ENCODE measurements at places on chromosomes 1 and 21.
A peak's percentile ranks its signal among the peaks of the same experiment; 100 is the strongest.

DNA sequence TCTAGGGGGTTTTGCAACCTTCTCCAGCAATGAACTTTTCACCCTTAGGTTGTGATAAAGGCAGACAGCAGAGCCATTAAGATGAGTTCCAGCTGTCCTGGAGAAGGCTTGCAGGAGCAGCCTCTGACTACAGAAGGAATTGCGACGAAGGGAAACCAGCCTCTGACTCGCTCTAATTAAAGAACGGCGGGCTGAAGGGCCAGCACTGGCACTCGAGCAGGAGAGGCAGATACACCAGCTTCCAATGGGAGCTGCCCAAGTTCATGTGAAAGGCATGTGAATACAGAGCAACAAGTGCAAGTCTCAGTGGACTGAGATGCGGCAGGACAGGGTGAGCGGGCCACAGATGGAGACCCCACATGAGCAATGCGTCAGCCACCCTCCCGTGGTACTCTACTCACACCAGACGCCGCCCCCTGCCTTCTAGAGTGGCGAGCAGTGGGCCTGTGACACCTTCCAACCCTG is 15.7 kb downstream of the RCC2 start:
- DNase-seq = peak; percentile 31

DNA sequence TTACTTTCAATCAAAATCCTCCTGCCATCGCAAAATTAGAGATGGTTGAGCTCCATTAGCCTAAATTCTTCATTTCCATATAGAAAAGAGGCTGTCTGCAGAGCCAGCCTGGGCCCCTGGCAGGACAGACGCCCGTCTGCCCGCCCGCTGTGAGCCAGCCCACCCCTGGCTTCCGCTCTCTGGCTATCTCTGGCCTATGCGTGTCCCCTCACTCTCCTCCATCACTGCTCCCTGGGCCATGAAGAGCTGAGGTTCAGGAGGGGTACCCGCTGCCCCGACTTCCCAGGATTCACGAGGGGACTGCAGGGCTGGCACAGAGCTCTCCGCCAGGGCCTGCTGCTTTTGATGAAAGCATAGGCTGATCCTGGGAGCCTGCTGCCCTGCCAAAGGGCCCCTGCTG is 117.6 kb downstream of the CASZ1 start:
- DNase-seq = no peak

- peak; percentile 63 for DNase-seq
These were observed 1660.8 kb downstream of the PLA2G4A start for GRCh38 chr1:188489336-188490112.

- DNase-seq = no peak
These were observed 61.3 kb upstream of the DIP2A start for GRCh38 chr21:46397211-46397905.

- DNase-seq = no peak
These were observed 50.3 kb upstream of the DENND1B start for GRCh38 chr1:197825541-197825940.

GRCh38 chr1:169132512-169133227 is 26.2 kb downstream of the ATP1B1 start:
- no peak for DNase-seq

GRCh38 chr1:85607126-85607920 is 26.8 kb downstream of the CCN1 start:
- peak; percentile 100 for DNase-seq

GRCh38 chr1:75720325-75720724 is 4.2 kb upstream of the ACADM start:
- no peak for DNase-seq

- no peak for DNase-seq
These were observed 306.6 kb downstream of the PCP4 start for GRCh38 chr21:40173816-40174215.

DNA sequence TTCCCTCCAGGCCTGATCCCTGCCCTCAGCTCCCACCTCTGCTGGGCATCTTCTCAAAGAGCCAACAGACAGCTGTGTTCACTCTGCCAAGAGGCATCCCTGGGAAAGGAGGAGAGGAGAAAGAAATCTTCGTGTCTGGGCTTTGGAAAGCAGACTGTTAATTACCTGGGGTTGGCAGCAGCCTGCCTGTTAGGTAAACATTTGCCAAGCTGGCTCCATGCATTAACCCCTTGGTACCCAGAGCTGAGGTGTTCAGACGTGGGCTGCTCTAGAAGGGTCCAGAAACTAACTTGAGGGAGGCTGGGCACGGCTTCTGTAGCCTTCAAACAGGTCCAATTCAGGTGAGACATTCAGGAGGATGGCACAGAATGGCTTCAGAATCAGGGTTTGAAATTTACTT is 8.7 kb upstream of the EXTL1 start:
- DNase-seq = no peak

DNA sequence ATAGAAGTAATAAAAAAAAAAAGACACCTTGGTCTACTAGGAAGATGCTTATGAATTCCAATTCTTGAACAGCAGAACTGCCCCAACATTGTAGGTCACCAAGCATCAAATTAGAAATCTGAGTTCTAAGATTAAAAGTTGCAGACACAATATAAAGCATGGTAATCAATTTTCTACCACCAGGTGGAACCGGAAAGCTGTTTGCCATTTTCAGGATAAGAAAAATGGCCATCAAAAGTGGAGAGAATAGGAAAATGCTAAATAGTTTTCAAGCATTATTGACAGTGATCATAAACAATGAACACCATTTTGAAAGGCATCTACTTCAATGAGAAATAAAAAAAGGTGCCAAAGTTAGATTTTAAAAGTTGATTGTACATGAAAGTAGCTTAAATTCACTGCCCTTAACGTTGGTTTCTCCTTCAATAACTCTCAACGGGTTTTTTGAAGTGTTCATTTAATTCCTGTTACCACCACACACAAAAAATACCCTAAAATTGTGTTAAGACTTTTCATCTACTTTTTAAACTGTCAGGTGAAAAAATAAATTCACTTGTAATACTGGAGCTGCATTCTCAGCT is 252.9 kb downstream of the KCNT2 start:
- DNase-seq = peak; percentile 20

GRCh38 chr1:175377394-175377793 is 184.8 kb upstream of the KIAA0040 start:
- DNase-seq = no peak

DNA sequence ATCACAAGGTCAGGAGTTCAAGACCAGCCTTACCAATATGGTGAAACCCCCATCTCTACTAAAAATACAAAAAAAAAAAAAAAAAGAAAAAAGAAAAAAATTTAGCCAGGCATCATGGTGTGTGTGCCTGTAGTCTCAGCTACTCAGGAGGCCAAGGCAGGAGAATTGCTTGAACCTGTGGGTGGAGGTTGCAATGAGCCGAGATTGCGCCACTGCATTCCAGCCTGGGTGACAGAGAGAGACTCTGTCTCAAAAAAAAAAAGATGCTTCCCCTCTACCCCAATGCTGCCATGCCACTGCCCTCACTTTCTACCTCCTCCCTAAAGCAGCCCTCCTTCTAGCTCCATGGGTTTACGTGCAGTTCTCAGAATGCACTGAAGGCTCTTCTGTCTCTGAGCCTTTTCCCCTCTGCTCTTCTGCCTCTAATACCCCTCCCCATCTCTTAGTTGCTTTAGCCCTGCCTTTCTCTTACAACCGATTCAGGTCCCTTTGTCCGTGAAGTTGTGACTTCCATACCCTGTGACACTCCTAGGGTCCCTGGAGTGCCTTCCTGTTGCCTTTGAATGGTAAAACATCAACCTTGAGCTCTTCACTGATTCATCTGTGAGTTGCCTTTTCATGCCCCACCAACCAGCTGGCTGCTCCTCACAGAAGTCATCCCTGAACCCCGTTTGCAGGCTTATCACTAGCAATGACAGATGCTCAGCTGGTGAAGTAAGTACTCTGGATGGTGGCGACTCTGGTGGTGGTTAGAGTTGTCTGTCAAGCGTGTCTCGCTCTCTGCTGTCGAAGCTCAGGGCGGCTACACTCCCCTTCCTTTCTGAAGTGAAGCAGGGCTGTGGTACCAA is 234.9 kb downstream of the RHOU start:
- DNase-seq = no peak

GRCh38 chr1:175848329-175848728 is 104.9 kb upstream of the TNR start:
- DNase-seq = no peak

DNA sequence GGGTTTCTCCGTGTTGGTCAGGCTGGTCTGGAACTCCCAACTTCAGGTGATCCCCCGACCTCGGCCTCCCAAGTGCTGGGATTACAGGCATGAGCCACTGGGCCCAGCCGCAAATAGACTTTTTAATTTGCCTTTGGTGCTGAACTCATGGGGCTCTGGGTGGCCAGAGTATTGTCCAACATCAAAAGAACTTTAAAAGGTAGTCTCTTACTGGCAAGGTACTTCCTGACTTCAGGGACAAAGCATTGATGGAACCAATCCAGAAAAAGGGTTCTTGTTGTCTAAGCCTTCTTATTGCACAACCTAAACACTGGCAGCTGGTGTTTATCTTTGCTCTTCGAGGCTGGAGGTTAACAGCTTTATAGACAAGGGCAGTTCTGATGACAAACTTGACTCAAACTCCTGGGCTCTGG is 3.8 kb upstream of the KTI12 start:
- DNase-seq = no peak

- DNase-seq = no peak
These were observed 157.3 kb upstream of the VAMP3 start for GRCh38 chr1:7613851-7614205.

DNA sequence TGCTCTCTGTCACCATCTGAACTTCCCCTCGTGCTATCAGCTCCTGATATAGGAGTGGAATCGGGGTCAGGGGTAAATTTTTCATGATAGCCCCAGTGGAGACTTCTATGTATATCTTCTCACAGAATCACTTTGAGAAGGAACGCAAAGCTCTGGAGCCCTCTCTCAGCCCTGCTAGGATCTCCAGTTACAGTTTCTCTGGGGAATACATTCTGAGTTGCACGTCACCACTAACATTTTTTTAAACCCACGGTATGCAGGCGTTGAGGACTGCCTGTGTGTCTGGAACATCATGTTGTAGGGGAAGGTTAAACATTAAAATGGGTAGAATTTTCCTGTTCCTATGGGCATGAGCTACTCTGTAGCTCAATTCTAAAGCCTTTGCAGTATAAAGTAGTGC is 116.4 kb upstream of the FAM78B start:
- no peak for DNase-seq

GRCh38 chr1:16026723-16027484 is 5.1 kb downstream of the CLCNKA start:
- DNase-seq = peak; percentile 27

- peak; percentile 96 for DNase-seq
These were observed 85.7 kb downstream of the BRINP2 start for GRCh38 chr1:177256153-177257075.

GRCh38 chr1:89946532-89946931 is 48.4 kb upstream of the ZNF326 start:
- DNase-seq = no peak

DNA sequence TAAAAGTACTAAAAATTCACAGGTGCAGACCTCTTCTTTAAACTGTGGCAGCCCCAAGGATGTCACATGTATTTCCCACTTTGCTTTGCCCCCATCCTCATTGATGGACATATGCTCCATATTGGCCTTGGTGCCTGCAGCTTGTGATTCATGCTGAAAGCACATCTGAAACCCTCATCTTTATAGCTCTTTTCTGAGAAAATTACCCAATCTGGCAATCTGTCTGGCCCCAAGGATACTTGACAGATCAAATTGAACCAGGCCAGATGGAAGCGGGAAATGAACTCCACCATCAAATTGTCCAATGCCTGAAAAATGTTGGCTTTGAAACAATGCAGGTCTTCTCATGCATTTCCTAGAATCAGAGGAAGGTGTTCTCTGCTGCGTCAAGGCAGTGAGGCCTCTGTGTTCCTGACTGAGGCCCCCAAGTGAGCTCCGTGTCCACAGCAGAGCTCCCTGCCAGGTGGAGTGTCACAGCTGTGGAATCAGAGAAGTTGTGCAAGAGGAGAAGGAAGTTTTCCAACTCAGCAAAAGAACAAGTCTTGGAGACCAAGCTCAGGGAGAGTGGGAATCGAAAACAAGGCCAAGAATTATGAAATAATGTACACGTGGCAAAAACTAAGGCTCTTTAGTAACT is 323.7 kb downstream of the PLPP3 start:
- DNase-seq = peak; percentile 78

- DNase-seq = peak; percentile 98
These were observed 356.3 kb upstream of the PRMT6 start for GRCh38 chr1:106700211-106700610.

GRCh38 chr1:44642925-44643324 is 31.4 kb downstream of the TMEM53 start:
- DNase-seq = no peak

- peak; percentile 94 for DNase-seq
These were observed 2.8 kb upstream of the FAM131C start for GRCh38 chr1:16076031-16076864.

DNA sequence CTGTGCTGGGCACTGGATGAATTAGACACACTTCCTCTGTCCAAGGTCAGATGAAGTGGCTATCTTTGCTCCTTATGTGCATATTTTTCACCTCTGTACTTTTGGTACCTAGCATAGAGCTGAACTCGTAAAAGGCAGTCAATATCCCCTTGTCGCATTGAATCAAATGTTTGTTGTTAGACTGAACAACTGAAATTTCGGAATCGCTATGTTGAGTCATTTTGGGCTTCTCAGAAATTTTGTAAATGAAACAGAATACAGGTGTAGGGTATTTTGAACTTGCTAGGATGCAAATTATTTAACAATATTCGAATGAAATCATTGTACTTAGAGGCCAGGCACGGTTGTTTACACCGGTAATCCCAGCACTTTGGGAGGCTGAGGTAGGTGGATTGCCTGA is 48.0 kb downstream of the PDE4B start:
- DNase-seq = no peak

DNA sequence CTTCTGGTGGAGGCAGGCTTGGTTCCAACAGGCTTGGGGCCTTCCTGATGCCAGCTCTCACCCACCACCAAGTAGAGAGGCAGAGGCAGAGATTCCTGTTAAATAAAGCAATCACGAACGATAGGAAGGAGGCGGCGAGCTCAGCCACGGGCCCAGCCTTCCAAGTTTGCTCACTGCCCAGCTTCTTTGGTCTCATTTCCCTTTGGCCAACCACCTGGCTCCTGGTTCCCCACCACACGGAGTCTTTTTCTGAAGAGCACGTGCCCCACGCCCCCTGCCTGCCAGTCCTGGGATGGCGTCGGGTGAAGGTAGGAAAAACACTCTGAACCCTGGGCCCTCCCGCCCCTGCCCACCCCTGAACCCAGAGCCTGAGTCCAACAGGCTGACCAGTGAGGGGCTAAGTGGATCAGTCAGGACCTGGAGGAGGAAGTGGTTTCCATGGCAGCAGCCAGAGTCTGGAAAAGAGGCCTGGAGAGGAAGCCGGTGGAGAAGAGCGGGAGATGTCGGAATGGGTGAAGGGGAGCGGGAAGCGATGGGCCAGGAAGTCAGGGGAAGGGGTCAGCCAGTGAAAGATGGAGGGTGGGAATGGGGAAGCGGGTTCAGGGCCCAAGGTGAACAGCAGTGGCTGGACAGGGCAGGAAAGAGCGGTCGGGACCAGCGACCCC is 158.2 kb upstream of the KLHDC7A start:
- no peak for DNase-seq

GRCh38 chr1:246569248-246570238 is 3.3 kb downstream of the CNST start:
- DNase-seq = peak; percentile 57

GRCh38 chr1:43545695-43546387 is 15.2 kb downstream of the PTPRF start:
- DNase-seq = peak; percentile 35

GRCh38 chr21:31665397-31665796 is 5.9 kb downstream of the SOD1 start:
- DNase-seq = no peak

GRCh38 chr21:30444204-30444603 is 4.1 kb downstream of the KRTAP15-1 start:
- no peak for DNase-seq

- DNase-seq = no peak
These were observed 29.2 kb upstream of the SLC44A5 start for GRCh38 chr1:75640137-75640536.
